ENCODE measurements at places on chromosomes 1 and 21.

GRCh38 chr1:208181364-208181763 is 62.8 kb downstream of the PLXNA2 start:
- no peak for DNase-seq

DNA sequence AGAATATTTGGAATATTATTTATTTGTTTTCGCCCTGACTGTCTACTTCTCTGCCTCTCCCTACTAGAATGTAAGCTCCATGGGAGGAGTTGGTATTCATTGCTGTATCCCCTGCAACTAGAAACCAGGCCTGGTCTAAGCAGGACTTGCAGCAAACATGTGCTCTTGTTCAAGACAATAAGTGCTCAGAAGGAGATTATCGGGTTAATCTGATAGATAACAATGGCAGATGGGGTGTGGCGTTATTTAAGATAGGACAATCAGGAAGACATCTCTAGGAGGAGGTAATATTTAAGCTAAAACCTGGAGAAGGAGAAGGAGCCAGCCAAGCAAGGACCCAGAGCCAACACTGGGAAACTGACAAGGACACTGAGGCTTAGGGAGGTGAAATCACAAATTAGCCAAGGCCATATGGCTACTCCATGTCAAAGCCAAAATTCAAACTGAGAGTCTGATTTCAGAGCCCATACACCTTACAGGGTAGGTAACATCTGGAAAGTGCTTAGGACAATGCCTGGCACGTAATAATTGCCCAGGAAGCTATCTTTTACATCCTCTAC is 41.5 kb downstream of the STYXL2 start:
- DNase-seq, result no peak

DNA sequence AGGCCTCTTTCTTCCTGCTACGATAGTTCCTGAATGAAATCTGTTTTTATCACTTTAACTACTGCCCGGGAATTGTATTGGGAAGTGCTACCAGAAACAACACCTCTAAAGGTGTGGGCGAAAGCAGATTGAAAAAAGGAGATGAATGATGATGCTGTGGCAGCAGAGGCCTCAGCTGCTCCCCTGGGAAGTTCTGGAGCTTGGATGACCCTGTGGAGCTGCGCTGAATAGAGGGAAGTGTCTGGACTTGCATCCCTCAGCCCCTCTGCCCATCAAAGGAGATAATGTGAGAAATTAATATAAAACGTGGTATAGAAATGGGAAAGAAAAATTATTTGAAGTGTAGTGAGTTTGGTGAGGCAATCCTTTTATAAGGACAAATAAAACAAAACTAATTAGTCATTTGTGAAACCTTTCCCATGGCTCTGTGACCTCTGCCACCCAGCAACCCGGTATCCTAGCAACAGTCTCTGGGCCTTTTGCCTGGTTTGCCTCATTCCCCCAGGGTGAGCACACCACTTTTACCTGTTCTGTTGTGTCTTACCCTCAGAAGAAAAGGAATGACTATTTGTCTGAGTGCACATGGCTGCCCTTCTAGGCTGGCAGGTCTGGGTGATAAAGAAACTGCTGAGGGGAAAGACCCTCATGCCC is 21.3 kb downstream of the OVAAL start:
- no peak for DNase-seq

GRCh38 chr21:42455754-42456440 is 40.1 kb downstream of the RSPH1 start:
- DNase-seq, result no peak

- DNase-seq, result no peak
Observed at GRCh38 chr1:57492586-57493226, 68.8 kb upstream of the DAB1 start.

GRCh38 chr1:176894450-176894849 is 270.1 kb downstream of the ASTN1 start:
- no peak for DNase-seq

GRCh38 chr1:31421371-31422040 is 8.5 kb downstream of the SERINC2 start:
- DNase-seq, result no peak

DNA sequence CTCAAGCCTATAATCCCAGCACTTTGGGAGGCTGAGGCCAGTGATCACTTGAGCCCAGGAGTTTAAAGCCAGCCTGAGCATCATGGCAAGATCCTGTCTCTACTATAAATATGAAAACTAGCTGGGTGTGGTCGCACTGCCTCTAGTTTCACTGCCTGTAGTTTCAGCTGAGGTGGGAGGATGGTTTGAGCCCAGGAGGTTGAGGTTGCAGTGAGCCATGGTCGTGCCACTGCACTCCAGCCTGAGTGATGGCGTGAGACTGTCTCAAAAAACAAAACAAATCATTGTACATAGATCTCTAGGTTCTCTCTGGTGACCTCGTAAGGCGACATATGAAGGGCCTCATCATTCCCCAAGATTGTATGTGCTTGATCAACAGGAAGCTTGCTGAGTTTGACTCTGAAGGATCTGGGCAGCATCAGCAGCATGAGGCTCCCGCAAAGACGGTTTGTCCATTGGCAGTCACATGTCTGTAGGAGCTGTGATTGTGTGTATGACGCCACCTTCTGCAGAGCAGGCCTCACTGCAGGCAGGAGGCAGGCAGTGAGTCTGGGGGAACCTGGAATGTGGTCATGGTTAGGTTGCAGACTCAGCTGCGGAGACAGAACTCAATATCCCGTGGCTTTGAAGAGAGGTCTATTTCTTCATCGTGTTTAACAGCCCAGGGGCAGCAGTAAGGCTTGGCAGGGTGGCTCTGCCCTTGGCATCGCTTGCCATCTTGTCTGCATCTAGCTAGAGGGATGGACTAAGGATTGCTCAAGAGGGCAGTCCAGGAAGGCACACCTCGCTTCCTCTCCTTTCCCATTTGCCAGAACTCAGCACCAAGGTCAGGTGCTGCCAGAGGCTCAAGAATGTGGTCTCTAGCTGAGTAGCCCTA is 14.0 kb downstream of the ATP5PO start:
- no peak for DNase-seq

- no peak for DNase-seq
Observed at GRCh38 chr1:51313268-51313852, 17.0 kb downstream of the TTC39A start.
